ENCODE measurements at places on chromosomes 5 and 9. TPM values are rescaled to one million over a fixed set of nuclear protein-coding genes. Genes with fewer than 3 reads are reported as not detected.

GRCh38 chr5:112660359-112660758 lies 77.3 kb upstream of the APC start:
- DNase-seq = no peak

DNA sequence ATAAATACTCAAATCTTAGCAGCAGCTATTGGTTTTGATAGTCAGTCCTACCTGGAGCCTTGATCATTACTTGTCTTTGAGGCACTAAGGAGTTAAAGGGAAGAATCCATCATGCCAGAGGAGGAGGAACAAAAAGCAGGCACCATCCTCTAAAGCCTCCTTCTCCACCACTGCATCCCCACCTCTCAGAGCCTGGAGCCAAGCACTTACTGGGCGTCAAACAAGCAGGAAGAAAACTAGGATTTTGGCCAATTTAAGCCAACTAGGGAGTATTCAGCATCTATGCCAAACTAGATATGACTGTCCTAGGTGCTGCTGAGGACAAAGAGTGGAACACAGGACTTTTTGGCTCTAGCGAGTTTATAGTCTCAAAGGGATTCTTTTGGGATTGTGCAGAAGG lies 152.5 kb downstream of the PPP2R2B start:
- DNase-seq = no peak

The TIMD4 gene
- not detected for total RNA-seq

GRCh38 chr5:178675922-178676321 lies 49.1 kb upstream of the CLK4 start:
- DNase-seq = no peak

The TAF1L gene
- total RNA-seq = not detected

GRCh38 chr5:35924950-35925722 lies 13.3 kb downstream of the CAPSL start:
- peak; percentile 77 for DNase-seq

DNA sequence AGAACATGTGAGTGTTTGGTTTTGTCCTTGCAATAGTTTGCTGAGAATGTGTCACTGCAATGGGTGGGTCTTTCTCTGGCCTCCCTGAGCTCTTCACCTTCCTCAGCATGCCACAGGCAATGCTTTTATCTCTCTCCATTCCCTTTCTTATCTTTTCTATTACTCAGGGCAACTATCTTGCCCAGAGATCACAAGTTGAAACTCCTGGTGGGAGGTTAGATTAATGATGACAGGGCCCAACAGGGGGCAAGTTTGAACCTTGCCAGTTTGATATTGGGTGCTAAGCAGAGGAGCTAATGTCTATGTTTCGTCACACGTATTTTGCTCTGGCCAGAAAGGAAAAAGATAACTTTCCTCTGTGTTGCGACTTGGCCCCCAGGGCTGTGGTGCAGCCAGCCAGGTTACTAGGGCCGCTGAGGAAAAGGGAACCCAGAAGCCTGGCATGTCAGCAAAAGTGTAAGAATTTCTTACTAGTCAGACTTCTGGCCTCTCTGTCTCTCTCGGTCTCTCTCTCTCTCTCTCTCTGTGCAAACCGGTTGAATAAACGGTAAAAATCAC lies 299.3 kb upstream of the POU5F2 start:
- no peak for DNase-seq

DNA sequence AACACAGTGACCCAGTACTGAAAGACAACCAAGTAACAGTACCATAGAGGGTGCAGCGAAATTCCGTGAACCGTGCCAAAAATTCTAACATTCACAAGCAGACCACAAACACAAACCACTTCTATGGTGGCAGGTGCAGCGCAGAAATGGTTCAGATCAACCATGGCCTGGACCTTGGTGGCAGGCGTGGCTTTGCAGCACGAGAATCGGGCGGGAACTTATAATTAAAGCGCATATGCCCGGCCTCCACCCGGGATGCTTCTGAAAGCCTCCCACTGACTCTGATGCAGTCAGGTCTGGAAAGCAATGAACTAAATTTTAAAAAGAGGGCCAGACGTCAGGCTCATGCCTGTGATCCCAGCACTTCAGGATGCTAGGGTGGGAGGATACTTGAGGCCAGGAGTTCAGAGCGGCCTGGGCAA lies 68.0 kb upstream of the TBC1D9B start:
- no peak for DNase-seq

The LIFR gene
- total RNA-seq = 4.0 TPM

DNA sequence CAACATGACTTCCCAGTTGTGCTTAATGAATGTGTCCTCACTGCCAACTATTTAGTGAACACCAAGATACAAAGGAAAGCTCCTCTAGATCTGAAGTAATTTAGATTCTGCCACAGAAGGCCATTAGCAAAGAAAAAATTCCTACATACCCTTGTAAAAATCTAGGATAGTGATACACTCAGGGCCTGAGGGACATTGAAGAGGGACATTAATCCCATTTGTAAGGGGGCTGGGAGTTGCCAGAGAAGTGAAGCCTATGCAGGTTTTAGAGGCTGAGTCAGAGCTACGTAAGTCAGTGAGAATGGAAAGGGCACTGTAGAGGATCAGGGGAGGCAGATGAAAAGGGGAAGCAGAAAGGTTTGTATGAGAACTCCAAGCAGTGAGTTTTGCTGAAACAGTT lies 286.9 kb upstream of the TARS1 start:
- peak; percentile 77 for DNase-seq

- no peak for DNase-seq
These were observed 18.7 kb upstream of the CYFIP2 start for GRCh38 chr5:157247267-157247666.

The GNA14 gene
- not detected for total RNA-seq

- no peak for DNase-seq
These were observed 21.3 kb downstream of the NIPAL4 start for GRCh38 chr5:157481265-157481664.

The HK3 gene
- not detected for total RNA-seq

- DNase-seq = no peak
These were observed 557.7 kb upstream of the MEF2C start for GRCh38 chr5:89440670-89441069.

- no peak for DNase-seq
These were observed 46.8 kb downstream of the CHSY3 start for GRCh38 chr5:129951039-129951438.

The SMARCA2 gene
- 26.8 TPM for total RNA-seq

GRCh38 chr5:14523243-14524034 lies 58.2 kb upstream of the OTULINL start:
- DNase-seq = no peak

DNA sequence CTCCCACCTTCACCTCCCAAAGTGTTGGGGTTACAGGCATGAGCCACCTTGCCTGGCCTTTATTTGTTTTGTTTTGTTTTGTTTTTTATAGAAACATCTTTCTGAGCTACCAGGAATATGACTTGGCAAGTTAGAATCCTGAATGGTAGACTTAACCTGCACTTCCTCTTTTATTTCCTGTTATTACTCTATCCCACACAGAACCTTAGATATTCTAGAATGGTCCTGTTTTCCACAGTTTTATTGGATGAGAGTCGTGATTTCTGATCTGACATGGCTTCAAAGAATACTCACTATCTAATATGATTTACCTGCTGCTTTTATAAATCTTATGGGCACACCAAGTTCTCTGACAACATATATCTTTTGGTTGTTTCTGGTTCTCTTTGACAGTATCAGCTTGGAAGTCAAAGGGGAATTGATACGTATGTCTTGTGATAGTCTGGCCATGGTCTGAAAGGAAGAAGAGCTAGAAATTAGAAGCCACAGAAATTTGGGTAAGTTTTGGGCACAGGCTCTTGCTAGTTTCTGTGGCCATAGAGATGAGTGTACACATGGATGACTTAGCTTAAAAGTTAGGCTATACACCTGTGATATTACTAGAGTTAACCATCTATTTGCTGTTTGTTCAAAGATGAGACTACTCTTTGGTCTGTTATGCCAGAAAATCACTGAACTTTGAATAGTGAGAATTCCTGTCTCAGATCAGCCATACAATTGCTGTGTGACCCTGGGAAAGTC lies 4.7 kb upstream of the PANK3 start:
- no peak for DNase-seq

DNA sequence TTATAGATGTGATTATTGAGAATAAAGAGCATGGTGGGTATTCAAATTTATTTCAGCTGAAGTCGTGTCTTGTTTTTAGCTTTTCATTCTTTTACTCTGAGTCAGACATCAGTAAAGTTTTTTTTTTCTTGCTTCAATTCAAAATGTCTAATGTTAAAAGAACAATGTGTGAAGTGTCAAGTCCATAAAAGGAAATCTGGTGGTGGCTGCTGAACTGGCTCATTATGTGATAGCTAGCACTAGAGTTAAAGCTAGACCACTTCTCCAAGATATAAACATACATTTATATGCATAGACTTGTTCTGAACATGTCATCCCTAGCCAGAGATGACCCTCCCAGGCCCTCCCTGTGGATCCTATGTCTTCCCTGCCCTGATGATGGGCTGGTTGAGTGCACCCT lies 338.3 kb downstream of the RAB3C start:
- no peak for DNase-seq

The IFNK gene
- total RNA-seq = not detected

The GLIPR2 gene
- 3.7 TPM for total RNA-seq

The TCF7 gene
- not detected for total RNA-seq

The GADD45G gene
- total RNA-seq = not detected

The SLC25A2 gene
- total RNA-seq = not detected

GRCh38 chr9:126885131-126885641 lies 24.7 kb downstream of the ZBTB34 start:
- no peak for DNase-seq

DNA sequence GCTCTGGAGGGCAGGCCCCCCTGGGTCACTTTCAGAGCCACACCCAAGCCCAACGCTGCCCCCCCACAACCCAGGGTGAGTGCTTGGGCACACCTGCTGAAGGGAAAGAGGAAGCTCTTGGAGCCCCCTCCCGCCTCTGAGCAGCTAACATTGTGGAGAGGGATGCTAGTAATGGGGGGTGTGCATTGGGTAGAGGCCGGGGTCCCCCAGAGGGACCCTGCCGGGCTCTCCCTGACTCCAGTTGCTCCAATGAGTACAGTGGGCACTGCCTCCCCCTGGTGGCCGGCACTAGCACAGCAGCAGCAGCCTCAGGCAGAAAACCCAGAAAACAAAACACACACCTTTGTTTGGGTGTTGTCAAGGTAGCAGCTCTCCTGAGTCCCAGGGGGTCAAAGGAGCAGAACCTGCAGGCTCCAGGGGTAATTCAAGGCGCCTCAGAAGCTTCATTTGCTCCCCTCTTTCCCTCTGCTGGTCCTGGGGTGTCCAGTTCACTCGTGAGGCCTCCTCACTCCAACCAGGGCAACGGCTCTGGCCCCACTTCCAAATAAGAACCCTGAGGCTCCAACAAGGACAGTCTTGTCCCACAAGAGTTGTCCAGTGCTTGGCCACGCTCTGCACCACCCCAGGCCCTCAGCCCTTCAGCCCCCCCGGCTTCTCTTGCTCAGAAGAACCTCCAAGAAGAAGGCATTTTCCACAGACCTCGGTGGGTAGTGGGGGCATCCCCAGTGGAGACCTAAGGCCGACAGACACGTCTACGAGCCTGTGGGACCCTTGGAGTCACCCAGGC lies 16.1 kb downstream of the GBGT1 start:
- DNase-seq = peak; percentile 60

The FOXB2 gene
- not detected for total RNA-seq

The TNFSF8 gene
- total RNA-seq = not detected

DNA sequence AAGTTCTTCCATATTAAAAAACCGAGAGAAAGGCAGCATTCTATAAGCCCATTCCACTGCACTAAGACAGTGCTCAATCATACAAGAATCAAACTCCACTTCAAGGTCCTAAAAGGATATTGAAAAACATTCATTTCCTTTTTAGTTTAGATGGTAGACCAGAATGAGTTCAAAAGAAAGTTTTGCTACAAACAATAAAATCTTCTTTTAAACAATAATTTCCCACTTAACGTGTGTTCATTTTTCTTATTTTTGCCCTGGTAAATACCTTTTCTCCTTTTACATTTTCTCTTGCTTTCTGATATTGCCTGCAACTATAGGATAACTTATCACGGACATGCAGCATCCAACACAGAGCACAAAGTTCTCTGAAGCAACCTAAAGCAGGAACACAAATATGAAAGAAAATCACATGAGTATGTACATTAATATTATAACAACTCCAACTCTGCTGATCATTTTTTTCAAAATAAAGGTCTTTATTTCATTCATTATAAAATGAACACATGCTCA lies 61.7 kb downstream of the CPLANE1 start:
- no peak for DNase-seq

DNA sequence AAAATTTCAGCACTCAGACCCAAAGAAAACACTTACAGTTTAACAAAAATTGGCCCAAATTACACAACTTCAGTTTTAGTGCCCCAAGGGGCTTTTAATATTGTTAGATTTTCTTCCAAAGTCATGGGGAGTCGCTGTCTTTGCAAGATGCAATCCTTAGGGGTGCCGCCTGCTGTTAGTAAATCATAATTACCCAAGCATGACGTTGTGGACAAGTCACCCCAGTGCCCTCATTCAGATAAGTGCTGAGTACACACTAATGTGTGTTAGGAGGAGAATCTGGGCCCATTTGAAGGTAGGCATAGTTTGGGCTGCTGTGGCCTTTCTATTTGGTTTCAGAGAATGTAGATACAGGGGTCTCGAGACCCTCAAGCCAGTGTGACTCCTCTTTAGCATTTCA lies 138.1 kb downstream of the SV2C start:
- no peak for DNase-seq

DNA sequence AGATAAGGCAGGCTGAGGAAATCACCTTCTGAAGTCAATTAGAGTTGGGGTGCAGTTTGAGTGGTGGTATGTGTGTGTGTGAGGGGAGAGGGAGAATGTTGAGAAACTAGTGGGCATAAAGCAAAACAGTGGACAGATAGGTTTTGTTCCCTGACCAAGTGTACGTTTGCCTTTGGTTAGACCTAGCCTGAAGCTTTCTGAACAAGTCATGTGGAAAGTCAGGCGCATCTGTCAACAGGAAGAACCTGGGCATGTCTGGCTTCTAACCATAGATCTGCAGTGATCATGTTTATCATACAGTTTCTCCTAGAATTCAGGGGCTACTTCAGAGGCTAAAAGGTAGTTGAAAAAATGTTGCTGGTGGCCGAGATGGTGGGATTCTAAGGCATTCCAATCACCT lies 143.2 kb upstream of the PCA3 start:
- DNase-seq = no peak

GRCh38 chr9:93984860-93985259 lies 29.7 kb upstream of the BARX1 start:
- DNase-seq = no peak

DNA sequence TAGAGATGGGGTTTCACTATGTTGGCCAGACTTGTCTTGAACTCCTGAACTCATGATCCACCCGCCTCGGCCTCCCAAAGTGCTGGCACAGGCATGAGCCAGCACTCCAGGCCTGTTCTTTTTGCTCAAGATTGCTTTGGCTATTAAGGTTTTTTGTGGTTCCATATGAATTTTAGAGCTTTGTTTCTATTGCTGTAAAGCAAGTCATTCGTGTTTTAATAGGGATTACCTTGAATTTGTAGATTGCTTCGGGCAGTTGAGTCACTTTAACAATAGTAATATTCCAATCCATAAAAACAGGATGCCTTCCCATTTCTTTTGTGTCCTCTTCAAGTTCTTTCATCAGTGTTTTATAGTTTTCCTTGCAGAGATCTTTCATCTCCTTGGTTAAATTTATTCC lies 22.1 kb downstream of the C6 start:
- no peak for DNase-seq

The RMRP gene
- total RNA-seq = 6,816 TPM
